Mucosa of descending colon (tissue), 3 donors: ENCODE measurements at places on chromosomes 13 and 19. TPM values are rescaled to one million over a fixed set of nuclear protein-coding genes. Genes with fewer than 3 reads are reported as not detected.
A peak's percentile ranks its signal among the peaks of the same experiment; 100 is the strongest.

GRCh38 chr13:77219401-77219800 is 107.5 kb downstream of the MYCBP2 start:
- DNase-seq = no peak

DNA sequence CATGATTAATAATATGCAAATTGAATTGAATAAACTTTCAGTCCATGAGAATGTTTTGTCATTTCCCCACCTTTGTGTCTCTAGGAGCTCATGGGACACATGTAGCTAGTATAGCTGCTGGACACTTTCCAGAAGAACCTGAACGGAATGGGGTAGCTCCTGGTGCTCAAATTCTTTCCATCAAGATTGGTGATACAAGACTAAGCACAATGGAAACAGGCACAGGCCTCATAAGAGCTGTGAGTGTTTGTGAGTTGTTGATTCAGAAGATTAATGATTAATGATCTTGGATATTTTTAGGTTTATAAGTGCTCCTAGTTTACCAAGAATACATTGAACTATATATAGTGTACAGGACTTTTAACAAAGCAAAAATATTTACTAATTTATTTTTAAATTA is 30.1 kb downstream of the TPP2 start:
- no peak for DNase-seq

DNA sequence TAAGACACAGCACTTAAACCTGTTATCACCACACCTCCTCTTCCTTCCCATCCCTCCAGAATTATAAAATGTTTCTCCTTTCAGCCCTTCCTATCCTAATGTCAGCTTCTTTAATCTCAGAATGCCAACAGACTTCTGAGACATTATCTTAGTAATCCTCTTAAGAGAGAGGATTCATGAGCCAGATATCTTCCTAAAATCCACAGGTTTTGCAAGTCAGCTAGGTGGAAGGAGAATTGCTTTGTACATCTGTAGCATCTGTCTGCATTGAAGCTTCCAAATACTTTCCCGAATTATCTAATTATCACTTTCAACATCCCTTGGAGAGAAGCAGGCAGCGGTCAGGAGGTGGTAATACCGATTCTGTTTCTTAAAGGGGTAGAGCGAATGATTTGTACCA is 179.1 kb downstream of the DCT start:
- DNase-seq = no peak

The KLC3 gene
- total RNA-seq = not detected

- peak; percentile 70 for DNase-seq
Measured at GRCh38 chr19:5340637-5341447, at the start of gene PTPRS. Gene PTPRS, minus strand, starts transcription at chr19:5340812. Its CDS starts 54,672 bp downstream, at chr19:5286140.

The SYNE4 gene
- total RNA-seq = 3.5 TPM

- DNase-seq = peak; percentile 90
Measured at GRCh38 chr19:14536926-14537692, 7.7 kb downstream of the TECR start.

The PROZ gene
- total RNA-seq = not detected

The XAB2 gene
- 30.7 TPM for total RNA-seq

DNA sequence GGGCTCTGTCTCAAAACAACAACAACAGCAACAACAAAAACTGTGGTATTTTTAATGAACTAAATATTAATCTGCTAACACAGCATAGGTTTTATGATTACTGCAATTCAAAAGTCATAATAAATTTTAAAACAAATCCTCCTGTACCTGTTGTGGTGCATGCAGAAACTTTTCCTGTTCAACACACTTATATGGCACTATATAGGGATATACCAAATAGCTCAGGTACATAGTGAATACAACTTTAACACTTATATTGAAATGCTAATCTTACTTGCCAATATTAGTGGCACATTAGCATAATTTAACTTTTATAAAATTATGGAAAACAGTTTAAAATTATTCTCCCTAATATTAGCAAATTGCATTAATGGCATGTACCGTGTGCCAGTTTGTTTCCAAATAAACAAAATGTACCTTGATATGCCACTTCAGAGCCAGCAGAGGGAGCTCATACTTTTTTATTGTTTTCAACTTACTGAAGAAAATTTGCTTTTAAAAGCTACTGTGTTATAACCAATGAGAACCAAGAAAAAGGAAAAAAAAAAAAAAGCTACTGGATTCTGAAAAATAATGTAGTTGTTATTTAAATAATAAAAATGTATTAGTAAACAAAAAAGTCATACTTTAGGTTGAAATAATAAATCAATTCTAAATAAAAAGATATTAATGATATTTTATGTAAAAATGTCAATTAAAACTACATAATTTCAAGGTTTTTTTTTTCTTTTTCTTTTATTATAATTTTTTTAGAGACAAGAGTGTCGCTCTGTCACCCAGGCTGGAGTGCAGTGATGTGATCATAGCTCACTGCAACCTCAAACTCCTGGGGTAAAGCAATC is 18.0 kb upstream of the RBM26 start:
- no peak for DNase-seq

DNA sequence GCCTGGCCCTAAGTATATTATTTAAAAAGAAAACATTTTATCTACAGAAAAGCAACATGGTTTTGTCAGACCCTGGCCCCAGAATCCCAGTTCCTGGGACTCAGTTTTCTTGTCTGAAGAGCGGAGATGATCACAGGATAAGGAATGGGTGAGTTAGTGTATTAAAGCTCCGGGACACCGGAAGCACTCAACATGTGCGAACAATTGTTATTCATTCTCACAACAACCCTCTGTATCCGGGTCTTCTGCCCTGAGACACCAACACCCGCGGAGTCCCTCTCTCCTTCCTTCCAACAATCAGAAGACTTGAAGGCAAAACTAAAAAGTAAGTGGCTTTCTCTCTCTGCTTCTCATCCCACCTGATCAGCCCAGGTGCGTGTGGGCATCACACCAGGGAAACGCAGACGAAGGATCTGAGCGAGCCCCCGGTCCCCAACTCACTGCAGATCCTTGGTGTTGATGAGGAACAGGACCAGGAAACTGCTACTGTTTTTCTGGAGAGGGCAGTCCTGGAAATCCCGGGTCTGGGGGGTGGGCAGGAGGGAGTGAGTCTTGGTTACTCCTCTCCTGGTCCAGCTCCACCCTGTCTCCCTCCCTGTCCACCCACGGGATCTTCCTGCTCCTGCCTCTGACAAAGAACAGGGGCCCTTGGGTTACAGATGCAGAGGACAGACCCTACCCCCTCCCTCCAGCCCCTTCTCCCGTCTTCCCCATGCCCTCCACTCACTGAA is 2.0 kb downstream of the GPR108 start:
- DNase-seq = peak; percentile 54

- DNase-seq = no peak
Measured at GRCh38 chr19:44806291-44806690, 2.6 kb upstream of the BCAM start.

DNA sequence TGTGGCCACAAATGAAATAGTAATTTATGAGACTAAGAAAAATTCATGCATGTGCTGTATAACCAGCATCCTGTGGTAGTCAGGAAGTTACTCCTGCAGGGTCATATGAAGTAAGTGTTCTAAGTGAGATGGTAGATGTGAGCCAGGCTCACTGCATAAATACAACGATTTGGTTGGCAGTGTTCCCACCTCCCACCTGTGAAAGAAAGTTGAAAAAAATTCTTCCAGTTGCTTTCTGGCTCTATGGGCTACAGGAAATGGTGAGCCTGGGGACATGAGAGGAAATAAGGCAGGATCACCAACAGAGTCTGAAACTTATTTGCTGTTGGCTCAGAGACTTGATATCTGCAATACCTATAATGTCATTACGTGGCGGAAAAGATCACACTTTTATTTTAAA is 301.7 kb upstream of the SPRY2 start:
- DNase-seq = no peak

DNA sequence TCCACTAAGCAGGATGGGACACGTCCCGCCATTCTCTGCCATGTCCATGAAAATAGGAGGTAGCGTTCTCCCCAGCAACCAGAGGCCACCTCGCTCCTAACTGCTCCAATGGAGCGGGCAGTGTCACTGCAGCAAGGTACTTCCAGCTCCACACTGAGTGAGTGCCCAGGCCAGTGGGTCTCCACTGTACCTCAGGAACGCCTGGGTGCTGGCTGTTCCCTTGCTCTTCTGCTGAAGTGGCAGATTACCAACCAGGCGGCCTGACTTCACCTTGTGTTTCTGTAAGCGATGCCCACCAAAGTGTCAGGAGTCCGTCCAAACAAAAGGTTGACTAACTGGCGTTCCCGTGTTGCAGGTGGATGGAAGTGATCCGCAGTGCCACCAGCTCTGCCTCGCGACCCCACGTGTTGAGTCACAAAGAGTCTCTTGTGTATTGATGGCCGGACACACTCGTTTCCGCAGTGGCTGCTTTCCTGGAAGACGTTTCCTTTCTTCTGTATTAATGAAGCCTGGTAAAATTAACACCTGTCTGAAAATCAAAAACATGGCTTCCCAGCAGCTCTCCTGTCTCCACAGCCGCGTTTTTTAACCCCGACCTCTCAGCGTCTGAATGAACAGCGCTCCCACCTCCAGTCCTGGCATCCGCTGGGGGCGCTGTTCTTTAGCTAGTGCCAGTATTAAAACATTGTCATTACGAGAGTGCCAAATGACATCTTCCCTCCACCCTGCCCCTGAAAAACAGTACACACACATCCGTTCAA is 128.8 kb downstream of the STK24 start:
- DNase-seq = no peak
